ENCODE measurements at places on chromosomes 13 and 19.

GRCh38 chr13:32079587-32079986 lies 48.0 kb downstream of the FRY start:
- no peak for DNase-seq

DNA sequence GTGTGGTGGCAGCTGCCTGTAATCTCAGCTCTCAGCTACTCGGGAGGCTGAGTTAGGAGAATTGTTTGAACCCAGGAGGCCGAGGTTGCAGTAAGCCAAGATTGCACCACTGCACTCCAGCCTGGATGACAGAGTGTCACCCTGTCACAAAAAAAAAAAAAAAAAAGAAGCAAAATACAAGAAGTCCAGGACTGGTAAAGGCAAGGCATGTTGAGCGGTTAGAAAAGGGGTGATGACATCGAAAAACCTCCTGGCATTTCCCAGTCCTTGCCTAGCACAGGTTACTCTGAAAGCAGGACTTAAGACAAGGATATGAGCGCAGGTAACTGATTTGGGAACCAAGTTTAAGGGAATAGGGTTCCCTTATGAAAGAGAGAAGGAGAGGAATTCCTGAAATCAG lies 2.5 kb upstream of the LILRB4 start:
- no peak for DNase-seq

DNA sequence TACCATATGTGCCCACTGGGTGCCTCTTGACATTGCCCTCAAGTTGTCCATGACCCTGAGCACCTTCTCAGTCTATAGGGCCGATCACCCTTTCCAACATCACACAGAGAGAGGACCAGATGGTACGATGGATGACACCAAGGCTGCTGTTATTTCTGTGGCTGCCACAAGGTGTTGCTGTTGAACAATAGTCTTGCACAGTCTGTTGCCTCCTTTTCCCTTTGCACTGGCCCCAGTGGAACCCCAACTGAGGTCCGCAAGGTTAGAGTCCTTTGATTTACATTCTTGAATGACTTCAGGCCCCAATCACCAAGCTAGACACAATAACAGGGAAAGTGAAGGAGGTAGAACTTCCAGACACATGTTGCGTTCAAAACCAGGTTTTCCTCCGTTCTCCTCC lies 52.0 kb downstream of the TINCR start:
- no peak for DNase-seq

- no peak for DNase-seq
Measured at GRCh38 chr19:49811328-49811727, 1.8 kb downstream of the FUZ start.

GRCh38 chr13:113548171-113548641 lies 36.3 kb upstream of the TFDP1 start:
- DNase-seq = no peak

GRCh38 chr19:16235811-16236652 lies 38.3 kb downstream of the AP1M1 start:
- no peak for DNase-seq

DNA sequence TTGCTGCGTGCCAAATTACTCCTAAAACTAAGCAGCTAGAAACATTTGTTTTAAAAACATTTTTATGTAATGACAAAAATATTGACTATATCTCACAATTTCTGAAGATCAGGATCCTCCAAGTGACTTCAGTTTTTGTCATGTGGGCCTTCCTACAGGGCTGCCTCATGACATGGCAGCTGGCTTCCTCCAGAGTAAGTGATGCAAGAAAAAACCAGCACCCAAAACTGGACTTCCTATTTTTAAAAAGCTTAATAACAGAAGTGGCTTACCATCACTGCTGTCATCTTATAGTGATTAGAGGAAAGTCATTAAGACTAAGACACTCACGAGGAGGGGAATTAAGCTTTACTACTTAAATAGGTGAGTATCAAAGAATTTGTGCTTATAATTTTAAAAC lies 681.7 kb downstream of the PCDH17 start:
- no peak for DNase-seq

DNA sequence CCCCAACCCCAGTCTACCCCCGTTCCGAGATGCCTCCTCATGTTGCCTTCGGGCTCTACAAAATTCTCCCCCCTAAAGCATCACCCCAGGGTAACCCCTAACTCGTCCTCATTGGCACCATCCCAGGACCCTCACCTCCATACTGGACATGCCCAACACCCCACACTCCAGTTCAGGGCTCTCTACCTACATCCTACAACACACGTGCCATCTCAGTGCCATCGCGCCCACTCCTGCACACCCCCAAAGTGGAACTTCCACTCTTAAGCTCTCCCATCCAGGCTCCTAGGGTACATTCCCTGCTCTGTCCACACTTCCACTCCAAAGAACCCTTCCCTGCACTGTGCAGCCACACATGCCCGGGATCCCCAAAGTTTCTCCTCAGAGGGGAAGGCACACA lies 827 bp upstream of the FKRP start:
- DNase-seq = no peak

DNA sequence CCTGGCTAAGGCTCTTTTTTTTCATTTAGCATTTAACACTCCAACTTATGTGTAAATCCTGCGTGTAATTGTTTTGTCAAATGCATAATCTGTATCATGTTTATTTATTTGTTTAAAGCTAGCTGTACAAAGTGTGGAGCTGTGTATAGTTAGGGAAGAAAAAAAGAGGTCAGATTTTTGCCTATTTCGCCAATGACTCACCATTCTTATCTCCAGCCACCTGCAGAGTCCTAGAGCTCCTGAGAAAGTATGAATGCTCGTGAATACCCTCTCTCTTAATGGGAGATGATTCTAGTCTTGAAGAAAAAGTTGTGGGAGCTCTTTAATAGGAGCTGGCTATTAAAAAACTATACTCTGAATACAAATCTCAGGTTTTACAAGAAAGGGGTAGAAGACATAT lies 778.8 kb upstream of the SLITRK5 start:
- no peak for DNase-seq

- DNase-seq = no peak
Measured at GRCh38 chr19:8304841-8305621, 3.1 kb downstream of the CD320 start.

DNA sequence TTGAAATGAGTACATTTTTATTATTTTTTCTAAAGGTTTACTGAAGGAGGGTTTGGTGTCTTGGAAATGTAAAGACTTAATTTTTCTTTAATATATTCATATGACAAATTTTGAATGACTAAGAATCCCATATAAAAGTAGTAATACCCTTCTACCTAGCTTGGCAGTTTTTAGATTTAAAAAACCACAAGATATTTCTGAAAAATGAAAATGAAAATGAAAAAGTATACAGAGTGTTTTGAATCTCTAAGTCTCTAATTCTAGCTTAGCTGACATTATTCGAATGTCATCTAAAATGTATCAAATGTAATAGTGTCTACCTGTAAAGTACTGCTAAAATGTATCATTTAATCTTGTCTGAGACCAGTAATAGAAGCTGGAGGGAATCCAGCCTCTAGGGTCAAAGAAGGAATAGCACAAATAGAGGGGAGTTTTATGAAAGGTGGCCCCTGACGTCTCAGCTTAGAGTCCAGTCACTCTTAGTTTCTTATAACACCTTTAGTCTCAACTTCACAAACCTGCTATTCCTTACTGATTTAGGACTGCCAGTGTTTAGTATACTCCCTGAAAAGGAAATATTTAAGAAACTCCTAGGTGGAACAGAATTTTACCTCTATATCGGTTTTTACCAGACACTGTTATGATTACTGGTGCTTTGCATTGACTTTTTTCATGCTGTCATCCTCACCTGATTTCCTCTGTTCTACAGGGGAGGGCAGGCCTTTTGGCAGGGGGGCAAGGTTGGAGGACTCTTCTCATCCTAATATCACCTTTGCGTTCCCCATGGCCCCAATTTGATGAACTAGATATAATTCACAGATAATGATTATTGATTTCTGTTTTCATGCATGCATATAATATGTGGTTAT lies 16.2 kb upstream of the MIR17HG start:
- DNase-seq = no peak

DNA sequence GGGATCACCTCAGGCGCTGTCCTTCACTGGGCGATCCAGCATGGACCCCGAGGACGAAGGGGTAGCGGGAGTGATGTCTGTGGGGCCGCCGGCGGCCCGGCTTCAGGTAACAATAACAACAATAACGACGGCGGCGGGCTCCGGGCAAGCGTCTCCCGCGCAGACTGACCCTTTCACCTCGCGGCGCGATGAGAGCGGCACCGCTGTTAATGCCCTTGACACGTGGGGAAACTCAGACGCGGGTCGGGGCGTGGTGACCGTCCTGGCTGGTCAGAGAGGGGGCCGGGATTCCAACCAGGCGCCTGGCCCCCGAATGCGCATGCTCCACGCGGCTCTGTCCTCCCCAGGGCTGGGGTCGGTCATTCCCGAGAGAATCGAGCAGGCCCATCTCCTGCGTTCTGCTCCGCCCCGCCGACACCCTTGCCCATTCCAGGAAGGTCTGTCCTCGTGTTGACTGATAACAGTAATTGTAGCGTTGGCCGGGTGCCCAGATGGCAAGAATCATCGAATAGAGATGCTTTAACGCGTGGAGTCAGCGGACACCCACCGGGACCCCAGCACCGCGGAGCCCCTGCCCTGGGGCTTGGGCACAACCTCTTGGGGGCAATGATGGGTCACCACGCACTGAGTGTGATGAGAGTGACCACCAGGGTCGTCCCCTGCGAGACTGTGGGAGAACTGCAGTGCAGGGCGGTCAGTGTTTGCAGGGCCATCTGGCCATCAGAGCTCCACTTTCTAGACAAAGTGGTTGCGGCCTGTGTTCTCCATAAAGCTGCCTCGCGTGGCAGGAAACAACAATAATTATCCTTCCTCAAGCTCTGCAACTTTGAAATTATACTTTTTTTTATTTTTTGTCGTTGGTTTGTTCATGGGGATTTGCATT lies 528 bp downstream of the ZNF8 start:
- peak; percentile 19 for DNase-seq

DNA sequence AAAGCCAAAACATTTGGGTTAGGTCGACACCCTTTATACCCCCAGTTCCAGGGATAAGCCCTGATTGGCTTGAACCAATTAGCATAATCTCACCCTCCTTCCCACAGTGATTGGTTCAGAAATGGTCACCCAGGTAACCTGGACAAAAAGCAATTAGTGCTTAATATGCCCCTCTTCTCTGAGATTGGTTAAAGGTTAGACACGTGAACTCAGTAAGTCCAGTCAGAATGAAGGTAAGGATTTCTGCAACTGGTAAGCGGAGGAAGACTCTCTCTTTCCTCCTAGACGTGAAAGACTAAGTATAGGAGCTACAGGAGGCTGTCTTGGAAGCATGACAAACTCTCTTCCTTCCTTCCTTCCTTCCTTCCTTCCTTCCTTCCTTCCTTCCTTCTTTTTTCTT lies 1.3 kb upstream of the PNMA8C start:
- DNase-seq = no peak

GRCh38 chr13:102294407-102295018 lies 107.3 kb downstream of the FGF14 start:
- DNase-seq = no peak

DNA sequence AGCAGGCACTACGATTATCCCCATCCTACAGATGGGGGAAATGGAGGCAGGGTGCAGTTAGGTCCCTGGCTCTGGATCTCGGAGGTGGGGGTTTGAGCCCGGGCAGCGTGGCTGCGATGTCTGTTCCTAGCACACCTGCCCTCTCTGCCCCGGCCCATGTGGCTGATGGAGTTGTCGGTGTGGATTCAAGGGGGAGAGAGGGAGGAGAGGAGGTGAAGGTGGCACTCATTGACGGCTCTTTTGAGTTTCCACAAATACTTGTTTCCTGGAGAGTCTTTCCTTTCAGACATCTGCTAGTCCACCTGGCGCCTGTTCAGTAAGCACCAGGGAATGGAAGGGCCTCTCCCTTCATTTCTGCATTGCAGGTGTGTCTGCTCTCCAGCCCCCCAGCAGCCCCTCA lies 69.9 kb downstream of the ARHGEF18 start:
- no peak for DNase-seq

GRCh38 chr19:40155749-40156265 lies 35.4 kb upstream of the MAP3K10 start:
- no peak for DNase-seq

DNA sequence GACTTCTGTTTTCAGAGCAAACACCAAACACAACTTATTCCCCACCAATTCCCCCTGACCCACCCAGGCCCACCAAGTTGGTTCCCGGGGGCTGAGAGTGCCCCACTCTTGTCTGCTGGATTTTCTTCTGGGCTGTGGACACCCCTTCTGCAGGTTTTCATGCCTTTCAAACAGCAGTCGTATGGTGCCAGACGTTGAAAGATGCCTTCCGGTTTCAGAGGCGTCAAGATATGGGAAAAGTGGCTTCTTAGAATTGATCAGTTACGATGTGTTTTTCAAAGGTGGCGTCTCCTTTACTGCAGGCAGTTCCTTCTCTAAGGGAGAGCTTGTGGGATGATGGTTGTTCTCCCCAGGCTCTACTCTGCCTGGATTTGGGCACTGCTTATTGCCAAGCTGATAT lies 12.7 kb downstream of the CLEC11A start:
- no peak for DNase-seq

GRCh38 chr13:77878190-77878589 lies 40.4 kb downstream of the EDNRB start:
- no peak for DNase-seq

DNA sequence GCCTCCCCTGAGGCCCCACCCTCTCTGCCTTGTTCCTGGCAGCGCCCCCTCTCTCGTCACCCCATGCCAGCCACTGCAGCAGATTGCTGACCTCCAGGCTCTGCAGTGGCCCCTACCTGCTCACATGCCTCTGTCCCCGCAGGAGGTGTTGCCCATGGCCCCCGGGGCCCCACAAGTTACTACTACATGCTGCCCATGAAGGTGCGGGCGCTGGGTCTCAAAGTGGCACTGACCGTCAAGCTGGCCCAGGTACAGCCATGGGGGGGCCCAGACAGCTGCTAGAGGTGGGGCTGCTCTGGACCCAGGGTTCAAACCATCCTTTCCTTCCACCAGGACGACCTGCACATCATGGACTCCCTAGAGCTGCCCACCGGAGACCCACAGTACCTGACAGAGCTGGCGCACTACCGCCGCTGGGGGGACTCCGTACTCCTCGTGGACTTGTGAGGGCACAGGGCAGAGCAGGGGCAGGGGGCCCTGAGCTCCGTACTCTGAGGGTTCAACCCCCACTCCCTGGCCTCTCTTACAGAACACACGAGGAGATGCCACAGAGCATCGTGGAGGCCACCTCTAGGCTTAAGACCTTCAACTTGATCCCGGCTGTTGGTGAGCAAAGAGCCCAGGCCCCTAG lies 6.2 kb downstream of the MRPL4 start:
- DNase-seq = no peak

- no peak for DNase-seq
Measured at GRCh38 chr13:52118595-52118994, 10.3 kb downstream of the NEK5 start.

DNA sequence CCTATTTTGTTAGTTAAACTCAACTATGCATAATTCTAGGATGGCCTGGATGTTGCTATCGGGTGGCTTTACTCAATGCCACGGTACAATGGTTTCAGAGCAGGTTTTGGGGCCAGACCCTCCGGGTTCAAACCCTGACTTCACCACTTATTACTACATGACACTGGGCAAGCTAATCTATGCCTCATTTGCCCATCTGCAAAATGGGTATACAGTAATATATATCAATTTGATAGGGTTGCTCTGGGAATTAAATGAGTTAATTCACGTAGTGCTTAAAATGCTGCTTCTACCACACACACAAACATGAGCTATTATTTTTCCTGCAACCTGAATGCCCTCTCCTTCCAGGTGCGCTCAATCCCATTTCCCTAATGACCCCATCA lies 839 bp downstream of the ESD start:
- no peak for DNase-seq

Measured in T-helper 1 cell (primary cell).